Dermis microvascular lymphatic vessel endothelial cell (primary cell): ENCODE measurements at places on chromosomes 3 and 15. TPM values are rescaled to one million over a fixed set of nuclear protein-coding genes. Genes with fewer than 3 reads are reported as not detected.

The GNAT1 gene
- total RNA-seq: under 0.01 TPM in 1 of 2 replicates, not detected in the other

The DUOXA1 gene
- not detected in 2 replicates for total RNA-seq

The TERC gene
- total RNA-seq: 34.3 and 103 TPM in 2 replicates

The CADPS gene
- total RNA-seq: not detected in 2 replicates

The PARP15 gene
- total RNA-seq: 0.39 and 1.0 TPM in 2 replicates

GRCh38 chr3:54257125-54257720 is 134.9 kb downstream of the CACNA2D3 start:
- no peak for DNase-seq

- no peak for DNase-seq
These were observed 514.3 kb downstream of the GABRG3 start for GRCh38 chr15:27485265-27485664.

DNA sequence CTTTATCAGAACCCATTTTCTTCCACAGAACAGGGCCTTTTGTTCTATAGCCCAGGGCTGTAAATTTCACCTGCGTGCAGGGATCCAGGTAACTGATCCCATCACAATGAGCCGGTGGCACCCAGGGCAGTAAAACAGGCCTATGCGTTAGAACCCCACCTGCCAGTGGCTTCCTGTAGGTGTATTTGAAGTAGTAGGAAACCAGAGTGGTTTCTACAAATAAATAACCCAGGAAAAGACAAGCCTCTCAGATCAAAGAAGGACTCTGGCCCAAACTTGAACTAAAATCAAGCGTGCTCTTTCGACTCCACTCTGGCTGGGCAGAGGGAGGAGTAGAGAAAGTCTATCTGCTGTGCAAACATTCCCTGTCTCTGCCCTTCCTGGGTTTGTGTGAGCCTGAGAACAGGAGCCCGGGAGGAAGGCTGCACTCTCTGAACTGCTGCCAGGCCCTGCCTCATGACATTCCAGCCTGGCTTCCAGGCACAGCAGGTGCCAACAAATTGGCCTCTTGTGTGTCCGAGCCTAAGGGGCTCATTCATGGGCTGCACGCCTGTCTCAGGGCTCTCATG is 77.7 kb downstream of the CEMIP start:
- DNase-seq: peak; percentile 45

DNA sequence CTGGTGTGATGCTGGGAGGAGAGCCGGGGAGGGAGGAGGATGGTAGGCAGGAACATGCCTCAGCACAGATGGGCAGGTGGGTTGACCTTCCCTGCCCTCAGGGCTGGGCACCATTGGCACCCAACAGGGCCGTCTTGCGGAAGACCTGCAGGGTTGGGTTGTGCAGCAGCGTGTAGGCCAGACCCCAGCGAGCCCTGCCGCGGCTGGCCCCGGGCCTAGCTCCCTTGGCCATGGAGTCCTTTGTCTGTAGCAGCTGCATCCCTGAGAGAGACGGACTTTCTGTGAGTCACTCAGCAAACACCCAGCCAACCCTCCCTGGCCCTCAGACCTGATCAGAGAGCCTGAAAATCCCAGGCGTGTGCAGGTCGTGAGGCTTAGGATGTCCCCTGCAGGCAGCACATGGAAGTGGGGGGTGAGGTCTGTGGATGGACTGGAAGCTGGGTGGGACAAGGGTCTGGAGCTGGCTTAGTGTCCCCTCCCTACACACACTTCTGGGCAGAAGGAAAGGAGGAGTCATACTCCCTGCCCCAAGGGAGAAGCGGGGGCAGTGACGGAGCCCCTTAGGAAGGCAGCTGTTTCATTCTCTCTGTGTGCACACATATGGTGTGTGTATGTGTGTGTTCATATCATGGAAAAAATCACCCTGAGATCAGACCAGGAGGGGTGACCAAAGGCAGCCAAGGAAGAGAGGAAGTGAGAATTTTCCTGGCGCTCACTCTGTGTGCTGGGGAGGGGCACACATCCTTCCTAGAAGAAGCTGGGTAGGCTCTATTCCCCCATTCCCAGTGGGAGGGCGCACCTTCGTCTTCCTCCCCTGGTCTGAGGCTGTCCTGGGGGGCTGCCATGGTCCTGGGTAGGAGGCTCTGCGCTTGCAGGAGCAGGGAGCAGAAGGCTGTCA is 6.7 kb downstream of the ISLR start:
- DNase-seq: no peak

GRCh38 chr3:51681453-51681852 is 10.4 kb downstream of the TEX264 start:
- DNase-seq: no peak

GRCh38 chr3:159840703-159841299 is 147.8 kb upstream of the IL12A start:
- no peak for DNase-seq

DNA sequence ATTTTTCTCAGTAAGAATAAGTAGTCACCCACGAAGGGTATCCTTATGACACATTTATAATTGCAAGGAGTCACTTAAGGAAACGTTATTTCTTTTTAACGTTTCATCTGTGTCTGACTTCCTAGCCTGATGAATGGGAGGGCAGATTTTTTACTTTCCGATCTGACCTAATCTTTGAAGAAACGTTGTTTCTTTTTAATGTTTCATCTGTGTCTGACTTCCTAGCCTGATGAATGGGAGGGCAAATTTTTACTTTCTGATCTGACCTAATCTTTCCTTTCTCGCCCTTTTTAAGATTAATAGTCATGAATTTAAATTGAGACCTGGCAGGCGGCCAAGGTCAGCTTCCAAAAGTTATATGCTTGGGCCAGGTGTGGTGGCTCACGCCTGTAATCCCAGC is 3.0 kb upstream of the KLHL6 start:
- DNase-seq: peak; percentile 72

DNA sequence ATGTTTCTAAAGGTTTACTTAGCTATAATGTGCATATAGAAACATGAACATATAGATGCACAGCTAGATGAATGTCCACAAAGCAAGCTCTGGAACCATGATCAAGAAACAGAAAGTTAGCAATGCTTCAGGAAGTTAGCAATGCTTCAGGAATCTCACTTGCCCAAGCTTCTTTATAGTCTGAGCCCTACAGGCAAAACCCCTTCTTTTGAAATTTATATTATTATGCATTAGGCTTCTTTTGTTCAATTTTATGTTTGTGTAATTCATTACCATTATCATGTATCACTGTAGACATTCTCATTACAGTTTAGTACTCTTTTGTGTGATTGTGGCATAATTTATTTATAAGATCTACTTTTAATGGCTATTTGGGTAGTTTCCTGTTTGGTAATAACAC is 286.4 kb upstream of the BCHE start:
- no peak for DNase-seq

- DNase-seq: no peak
These were observed 39.7 kb downstream of the CYP11A1 start for GRCh38 chr15:74327756-74328155.

GRCh38 chr3:139935866-139936817 is 1.2 kb downstream of the CLSTN2 start:
- no peak for DNase-seq
